ENCODE measurements at places on chromosomes 4 and X.
A peak's percentile ranks its signal among the peaks of the same experiment; 100 is the strongest.

GRCh38 chrX:41025926-41026701 lies 59.1 kb upstream of the USP9X start:
- DNase-seq: no peak

- peak; percentile 34 for DNase-seq
Observed at GRCh38 chr4:48139691-48140090, 5.6 kb upstream of the TXK start.

DNA sequence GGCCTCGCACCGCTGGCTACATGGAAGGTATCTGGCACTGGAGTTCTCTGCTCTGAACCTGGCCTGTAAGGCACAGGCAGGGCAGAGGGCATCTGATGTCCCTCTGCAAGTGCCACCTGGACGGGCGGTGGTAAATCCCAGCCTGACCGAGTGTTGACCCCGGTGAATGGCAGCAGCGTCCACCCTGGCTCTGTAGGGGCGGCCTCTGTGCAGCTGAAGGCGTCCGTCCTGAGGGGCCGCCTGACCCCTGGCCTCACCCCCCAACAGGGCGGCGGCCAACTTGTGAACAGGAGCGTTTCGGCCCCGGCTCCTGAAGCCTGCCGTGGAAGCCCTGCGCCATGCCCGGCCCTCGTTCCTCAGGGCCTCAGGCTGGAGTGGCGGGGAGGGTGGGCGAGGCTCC lies 51.4 kb downstream of the CPZ start:
- no peak for DNase-seq

DNA sequence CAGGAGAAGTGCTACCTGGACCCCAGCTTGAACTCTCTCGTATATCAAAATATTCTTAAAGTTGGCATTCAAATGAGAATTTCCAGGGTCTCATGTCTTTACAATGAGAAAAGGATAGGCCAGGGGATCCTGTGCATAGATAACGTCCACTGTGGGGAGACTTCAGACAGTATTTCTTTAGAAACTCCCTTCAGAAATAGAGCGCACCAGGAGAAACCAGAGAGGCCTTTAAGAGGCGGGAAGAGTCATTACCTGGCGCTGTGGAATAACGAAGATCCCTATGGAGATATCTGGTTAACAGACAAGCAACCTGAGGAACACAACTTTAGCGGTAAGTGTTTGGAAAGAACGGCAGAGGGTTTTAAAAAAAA lies 600 bp downstream of the RADX start:
- no peak for DNase-seq

DNA sequence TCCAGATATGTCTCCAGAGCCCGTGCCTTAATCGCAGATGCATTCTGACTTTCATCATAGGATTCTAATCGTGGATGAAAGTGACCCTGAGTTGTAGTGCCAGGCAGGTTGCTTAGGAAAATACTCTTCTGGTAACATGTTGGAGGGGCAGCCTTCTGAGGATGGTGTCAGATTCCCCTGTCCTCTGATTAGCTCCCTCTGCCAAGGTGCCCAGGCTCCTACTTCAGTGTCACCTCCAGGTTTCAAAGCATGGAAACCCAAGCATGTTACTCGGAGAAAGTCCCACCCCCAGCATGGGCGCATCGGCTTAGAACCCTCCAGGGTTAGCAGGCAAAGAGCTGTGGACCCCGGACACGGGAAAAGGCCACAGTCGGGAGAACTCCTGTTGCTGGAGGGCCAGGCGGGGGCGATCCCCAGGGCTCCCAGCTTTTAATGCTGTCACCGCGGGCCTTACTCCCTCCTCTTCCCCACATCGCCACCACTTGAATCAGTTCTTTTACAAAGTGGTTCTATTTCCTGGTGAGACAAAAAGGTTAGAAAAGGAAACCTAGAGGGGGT lies 44.5 kb downstream of the TRIM2 start:
- DNase-seq: no peak

DNA sequence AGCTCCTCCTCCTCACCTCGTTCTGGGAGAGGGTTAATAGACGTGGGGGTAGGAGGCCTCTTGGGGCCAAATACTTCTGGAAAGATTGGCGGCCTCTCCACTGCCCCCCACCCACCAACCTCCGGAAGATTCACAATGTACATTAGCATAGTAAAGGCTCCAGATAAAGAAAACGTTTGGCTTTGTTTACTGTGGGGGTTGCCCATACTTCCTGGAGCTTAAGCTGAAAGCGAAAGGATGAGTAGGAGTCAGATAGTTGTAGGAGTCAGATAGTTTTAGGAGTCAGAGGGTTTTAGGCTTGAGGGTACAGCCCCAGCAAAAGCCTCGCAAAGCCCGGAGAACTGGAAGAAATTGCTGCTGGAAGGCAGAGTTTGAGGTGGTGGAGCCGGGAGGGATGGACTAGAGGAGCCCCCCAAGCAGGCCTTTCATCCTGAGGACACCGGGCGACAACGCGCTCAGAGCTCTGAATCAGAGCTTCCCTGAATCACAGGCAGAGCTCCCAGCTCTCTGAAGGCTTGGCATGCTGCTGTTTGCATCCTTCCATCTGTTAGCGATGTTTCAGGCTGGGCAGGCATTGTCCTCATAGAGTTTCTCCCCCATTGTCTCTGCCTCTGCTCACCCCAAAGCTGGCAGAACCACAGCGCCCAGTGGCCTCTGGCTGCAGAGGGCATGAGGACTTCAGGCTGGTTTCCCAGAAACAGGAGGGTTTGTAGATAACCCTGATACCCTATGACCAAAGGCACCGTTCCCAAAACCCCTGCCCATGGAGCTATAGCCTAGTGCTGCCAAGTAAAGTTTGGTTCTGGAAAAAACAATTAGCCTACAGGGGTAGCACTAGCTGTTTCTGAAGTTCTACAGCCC lies 280.7 kb downstream of the BCOR start:
- DNase-seq: no peak

DNA sequence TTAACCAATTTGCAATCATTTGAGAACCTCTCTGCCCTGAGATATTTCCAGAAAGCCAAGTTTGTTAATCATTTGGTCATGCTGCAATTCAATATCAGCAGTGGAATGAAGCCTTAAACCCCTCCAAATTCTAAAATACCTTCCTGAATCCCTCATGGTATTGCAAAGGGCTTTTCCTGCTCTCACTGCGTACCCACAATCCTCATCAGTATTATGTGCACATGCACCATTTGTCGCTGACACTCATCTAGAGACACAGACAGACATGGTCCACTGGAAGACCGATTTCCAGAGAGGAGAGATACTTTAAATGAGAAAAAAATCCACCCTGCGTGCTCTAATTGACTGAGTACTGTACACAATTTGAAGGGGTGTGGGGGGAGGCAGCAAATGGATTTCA lies 104.4 kb downstream of the GPC3 start:
- no peak for DNase-seq

DNA sequence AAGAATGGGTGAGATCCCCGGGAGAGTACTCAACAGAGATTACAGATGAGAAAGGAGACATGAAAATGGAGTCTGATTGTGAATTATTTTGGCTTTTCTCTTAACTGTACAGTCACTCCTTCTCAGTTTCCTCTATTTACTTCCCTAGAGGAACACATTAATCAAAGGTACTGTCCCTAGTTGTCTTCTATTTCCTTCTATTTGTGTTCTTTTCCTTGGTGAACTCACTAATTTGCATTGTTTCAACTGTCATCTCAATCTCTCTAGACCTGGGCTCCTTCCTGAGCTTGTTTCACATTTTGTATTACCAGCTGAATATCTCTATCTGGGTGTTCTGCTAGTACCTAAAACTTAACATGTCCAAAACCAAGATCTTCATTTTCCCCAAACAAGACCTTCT lies 59.8 kb downstream of the ABCB7 start:
- no peak for DNase-seq

DNA sequence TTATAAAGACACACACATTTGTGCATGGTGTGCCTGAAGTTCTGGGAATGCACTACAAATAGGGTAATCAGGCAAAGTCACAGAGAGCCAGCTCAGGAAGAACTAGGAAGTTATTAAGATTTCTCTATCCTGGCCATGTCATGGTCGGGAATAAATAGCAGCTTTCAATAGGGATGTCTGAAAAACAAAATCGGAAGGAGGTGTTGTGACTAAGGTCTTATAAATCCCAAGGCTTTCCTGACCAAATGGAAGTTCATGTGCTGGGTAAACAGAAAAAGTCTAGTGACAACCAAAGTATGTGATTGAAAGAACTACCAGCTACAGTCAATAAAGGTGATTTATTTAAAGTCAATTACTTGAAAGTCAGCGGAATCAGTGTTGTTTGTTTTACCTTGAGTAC lies 262.5 kb upstream of the HS3ST1 start:
- DNase-seq: no peak

GRCh38 chrX:38898261-38898660 lies 97.0 kb downstream of the MID1IP1 start:
- DNase-seq: no peak

DNA sequence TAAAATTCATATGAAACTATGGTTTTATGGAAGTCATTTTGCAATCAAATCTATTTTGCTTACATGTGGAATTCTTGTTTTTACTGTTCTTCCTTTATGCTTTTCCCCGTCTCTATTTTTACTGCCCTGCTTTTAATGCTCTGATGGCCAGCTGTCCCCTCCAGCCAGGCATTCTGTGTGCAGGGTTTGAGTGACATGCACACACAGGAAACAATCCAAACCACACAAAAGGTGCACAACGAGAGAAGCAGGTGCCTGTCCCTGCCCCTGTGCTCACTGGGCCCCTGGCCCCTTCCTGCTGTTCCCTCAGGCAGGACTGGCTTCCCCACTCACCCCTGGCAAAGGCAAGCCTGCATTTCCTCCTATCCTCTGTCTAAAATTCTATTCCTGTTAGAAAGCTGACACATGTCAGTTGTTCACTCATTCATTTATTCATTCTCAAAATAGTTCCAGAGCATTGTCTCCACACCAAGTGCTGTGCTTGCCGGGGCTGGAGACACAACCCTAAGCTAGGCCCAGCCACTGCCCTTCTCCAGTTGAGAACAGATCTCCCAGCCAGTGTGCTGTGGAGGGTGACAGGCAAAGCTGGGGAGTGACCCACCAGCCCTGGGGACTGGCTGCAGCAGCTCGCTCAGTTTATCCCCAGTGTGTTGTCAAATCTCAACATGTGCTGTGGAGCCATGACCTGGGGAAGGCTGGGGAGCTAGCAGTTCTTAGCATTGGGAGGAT lies 346.3 kb downstream of the FBXW7 start:
- DNase-seq: no peak

DNA sequence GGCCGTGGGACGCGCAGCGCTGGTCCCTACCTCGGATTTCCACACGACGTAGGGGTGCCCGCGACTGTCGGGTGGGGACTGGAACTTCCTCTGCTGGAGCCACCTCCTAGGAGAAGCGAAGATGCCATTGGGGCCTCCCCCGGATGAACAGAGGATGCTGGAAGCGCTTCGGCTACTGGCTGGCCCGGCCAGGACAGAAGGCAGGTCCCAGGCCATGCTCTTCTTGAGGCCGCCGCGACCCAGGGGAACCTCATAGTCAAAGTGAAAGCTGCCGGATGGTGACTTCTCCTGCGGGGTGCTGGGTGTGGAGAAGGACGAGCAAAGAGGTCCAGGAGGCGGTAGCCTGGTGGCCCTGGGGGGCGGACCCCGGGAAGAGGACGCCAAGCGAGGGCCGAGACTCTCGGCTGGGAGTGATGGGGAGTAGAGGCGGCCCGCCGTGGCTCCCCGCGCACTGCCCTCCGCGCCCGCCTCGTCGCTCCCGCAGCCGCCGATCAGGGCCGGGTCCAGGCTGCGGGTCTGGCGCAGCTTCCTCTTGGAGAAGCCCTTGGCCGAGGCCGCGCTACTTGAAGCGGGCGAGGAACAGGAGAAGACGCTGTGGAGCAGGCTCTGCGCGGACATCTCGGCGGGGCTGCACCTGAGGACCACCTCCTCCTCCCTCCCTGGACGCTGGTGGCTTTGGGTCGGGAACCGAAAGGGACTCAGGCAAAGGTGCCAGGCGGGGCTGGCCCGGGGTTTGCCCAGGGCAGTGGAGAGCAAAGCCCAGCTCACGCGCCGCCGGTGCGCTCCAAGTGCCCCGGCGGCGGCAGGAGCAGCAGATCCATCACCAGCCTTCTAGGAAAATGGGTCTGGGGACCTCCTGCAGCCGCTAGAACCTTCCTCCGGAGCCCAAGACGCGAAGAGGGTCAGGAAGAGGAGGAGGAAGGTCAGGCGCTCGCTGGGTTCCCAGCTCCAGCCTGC lies 1.2 kb downstream of the ARHGAP6 start:
- DNase-seq: no peak

DNA sequence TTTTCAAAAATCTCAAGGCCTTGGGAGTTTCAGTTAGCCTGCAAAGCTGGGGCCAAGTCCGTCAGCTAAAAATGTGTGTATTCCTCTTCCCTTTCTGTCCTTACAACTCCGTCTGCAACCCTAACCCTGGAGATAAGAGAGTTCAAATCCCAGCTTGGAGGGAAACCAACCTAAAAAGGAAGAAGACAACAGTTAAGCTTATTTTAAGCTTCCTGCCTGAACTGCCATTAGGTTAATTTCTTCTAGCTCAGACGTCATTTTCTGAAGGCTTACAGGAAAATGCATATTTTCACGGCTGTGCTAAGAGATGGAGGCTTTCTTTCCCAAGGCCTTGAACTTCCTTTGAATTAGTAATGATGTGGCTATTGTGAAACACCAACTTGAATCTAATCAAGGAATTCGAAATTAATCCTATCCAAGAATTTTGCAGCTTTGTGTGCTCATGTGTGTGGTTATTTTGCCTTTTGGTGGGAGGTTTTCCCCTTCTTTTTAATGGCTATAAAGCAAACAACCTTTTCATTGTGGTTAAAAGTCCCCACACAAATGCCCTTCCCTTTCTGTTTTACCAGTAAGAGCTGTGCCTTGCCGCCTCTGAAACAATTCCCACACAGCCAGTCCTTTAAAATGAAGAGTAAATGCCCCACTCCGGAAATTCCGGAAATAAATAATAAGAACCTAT lies 103.5 kb downstream of the IRF2 start:
- no peak for DNase-seq

DNA sequence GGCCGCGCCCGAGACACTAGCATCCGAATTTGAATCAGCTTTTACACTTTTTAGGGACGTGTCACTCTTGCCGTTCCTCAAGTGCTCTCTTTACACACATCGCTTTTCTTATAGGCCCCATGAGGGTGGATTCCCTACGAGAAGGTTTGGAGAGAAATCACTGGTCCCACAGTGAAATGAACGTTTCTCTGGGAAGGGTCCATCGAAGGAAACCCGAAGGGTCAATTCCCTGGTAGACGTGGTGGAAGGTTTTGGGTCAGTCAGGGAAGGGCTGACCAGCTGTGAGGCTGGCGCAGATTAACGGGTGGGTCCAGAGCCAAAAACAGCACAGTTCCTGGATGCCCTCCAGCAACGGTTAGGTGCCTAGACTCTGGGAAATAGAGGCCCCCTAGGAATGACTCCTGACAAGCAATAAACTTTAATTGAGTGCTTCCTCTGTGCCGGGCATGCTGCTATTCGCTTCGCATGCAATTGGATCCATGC lies 35.9 kb downstream of the ETDC start:
- no peak for DNase-seq

GRCh38 chr4:60215906-60216305 lies 984.2 kb upstream of the ADGRL3 start:
- no peak for DNase-seq

Measured in T follicular helper cell (primary cell).